Naive thymus-derived CD4-positive, alpha-beta T cell (primary cell): ENCODE measurements at places on chromosomes 11 and 22. TPM values are rescaled to one million over a fixed set of nuclear protein-coding genes. Genes with fewer than 3 reads are reported as not detected.

DNA sequence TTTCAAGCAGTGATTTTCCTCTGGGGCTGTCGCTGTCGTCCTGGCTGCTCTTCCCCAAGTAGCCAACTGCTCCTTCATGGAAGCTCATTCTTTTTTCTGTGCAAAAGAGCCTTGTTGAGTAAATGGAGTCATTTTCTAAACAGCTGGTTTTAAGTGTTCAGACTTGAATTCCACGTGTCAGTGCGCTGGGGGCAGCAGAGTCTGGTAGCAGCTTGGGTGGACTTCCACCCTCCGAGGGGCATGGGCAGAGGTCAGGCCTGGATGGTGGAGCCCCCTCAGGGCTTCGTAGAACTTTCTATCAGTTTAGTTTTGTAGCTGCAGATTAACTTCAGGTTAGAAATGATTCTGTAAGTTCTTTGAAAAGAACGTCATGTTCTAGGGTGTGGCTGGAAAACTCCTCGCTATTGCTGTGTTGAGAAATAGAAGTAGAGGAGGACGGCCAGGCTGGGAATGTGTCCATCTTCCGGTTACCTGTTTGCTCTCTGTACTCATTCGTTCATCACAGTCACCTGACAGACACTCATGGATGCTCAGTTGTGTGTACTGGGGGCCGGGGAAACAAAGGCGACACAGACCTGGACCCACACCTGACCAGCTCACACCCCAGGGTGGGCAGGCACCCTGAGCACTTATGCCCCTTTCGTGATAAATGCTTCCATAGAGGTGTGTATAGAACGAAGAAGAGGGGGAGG lies 270.7 kb downstream of the TBC1D22A start:
- DNase-seq, result no peak

GRCh38 chr11:125433454-125434121 lies 62.5 kb downstream of the FEZ1 start:
- DNase-seq, result no peak

GRCh38 chr11:88590361-88590760 lies 252.8 kb upstream of the CTSC start:
- no peak for DNase-seq

- no peak for DNase-seq
Observed at GRCh38 chr11:70244698-70245097, 25.8 kb upstream of the PPFIA1 start.

DNA sequence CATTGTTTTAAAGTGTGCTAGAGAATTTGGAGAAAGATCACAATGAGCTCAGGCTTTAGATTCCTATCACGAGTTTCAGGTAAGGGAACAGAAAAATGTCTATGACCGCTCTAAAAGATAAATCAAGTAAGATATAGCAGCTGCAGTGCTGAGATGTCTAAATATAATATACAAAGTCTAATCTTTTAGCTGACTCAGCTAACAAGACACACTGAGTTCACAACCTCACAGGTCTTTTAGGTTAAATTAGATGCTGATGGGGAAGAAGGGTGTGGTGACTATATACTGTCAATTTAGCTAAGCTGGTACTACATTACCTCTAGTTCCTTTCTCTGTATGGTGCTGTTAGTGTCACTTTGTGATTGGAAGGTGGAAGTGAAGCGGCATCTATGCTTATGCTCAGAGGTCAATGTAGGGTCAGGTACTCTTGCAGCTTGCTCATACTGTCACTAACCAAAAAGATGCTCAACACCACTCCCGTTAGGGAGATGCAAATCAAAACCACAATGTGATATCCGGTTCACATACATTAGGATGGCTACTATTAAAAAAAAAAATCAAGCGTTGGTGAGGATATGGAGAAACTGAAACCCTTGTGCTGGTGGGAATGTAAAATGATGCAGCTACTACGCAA lies 283.5 kb downstream of the SWAP70 start:
- DNase-seq, result no peak

DNA sequence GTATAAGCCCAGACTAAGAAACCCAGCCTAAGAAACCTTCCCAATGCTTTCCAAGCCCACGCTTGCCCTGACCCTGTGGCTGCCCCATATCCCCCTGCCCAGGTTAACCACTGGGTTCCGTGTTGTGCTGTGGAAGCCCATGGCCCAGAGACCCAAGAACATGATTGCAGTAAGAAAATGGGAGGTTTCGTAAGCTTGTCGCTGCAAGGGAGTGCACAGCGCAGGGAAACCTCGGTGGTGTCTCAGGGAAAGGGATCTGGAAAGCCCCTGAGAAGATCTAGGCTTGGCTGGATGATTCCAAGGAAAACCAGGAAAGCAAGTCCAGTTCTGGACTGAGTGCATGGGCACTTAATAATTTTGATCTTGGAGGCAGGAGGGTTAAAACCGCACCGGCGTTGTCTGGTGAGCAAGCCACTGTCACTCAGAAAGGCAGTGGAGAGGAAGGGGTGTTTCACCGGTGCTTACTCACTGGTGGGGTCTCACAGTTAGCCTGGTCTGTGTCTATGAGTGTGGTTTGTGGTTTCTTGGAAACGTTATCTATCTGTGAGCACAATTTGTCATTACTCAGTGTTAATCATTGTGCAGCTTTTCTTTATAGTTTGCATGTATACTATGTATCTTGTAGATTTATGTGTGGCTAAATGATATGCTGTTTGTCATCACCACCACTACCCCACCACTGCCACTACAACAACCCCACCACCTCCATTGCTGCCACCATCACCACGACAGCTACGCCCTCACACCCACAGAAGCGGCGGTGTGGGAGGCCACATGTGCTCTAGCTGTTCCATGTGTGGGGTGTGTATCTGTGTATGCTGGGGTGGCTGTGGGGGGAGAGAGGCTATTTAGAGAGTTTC lies 53.3 kb upstream of the PRDM11 start:
- no peak for DNase-seq

- DNase-seq, result no peak
Observed at GRCh38 chr11:13228572-13228971, 49.0 kb upstream of the BMAL1 start.

DNA sequence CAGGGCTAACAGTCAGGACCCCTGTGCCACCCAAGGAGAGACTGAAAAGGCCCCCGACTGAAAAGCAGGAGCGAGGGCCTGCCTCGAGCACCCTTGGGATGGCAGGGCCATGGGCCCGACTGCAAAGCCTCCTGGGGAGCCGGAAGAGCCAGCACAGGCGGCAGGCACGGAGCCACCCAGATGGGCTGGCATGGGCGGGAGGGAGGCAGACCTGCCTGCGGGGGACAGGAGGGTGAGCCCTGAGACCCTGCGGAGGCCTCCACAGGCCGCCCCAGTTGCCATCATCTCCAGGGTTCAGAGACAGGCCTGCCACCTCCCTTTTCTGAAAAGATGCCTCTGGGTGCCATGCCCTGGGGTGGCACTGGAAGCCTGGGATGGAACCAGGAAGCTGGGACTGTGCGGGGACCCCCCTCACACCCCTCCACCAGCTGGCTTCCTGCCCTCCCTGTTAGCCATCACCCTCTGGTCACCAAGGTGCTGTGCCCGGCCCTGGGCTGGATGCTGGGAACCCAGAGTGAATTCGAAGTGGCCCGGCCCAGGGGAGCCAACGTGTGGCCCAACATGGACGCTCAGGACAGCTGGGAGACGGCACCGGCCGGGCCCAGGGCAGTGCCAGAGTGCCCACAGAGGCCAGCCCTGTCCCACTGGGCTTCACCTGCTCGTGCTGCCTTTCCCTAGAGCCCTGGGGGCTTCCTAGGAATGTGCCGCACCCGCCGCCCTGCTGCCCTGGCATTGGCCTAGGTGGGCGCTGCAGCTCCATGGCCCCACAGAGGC lies 13.8 kb downstream of the TSPAN32 start:
- no peak for DNase-seq

- no peak for DNase-seq
Observed at GRCh38 chr11:37141707-37142106, 543.7 kb upstream of the RAG2 start.

GRCh38 chr22:47021371-47022074 lies 259.1 kb downstream of the TBC1D22A start:
- DNase-seq, result no peak

OR9Q1 gene
- total RNA-seq, result not detected
